CD4-positive, alpha-beta T cell treated with Interleukin-2 at 100 ng/mL for 4 hours (primary cell): ENCODE measurements at places on chromosomes 6 and 20.

DNA sequence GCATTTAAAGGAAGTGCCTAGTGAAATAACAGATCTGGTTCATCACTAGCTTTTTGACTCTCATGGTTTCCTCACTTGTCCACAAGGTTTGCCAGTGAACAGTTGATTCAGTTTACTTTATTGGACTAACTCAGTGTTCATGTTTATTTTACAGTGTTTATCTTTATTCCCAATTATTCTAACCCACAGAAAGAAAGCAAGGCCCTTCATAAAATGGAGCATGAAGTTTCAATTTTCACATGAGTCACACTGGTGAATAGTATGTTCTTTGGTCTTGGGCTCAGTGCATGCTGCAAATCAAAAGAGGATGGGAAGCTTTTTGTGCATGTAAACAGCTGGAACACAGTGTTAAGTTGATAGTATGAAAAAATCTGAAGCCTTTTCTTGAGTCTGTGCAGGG is 217.6 kb upstream of the HDDC2 start:
- no peak for DNase-seq

DNA sequence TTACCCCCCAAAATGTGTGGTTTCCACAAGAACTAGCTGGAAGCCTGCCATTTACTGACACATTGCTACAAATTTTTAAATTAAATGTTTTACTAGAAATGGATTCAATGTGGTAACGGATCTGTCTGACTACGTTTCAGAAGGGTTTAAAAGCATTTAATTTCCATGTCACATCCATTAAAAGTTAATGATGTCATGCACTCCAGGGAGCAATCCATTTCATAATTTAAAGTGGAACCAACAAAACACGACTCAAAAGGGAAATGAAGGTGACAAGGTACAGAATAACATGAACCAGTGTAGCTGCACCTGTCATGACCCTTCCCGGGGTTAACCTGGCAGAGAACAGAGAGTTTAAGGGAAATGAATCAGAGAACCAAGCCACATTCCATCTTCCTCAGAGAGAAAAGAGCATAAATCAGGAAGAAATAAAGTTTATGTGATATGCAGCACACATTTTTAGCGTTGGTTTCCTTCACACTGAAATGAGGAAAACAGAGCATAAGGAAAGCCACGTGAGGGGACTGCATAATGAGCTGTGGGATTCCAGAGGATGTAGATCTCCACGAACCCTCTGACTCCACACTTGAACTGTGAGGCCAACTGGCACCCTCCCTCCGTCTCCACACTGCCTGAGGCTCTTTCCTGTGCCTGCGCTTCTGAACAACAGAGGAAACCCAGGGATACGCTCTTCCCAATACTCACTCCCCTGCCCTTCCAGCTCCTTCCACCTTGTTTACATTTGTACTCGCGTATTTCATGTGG is 170.3 kb upstream of the AHI1 start:
- DNase-seq = no peak

- no peak for DNase-seq
Observed at GRCh38 chr20:22818636-22819035, 216.5 kb upstream of the SSTR4 start.

GRCh38 chr6:169233181-169233580 is 20.5 kb downstream of the THBS2 start:
- DNase-seq = no peak

- peak; percentile 31 for DNase-seq
Observed at GRCh38 chr6:26044140-26045064, 42.8 kb upstream of the HFE start.

- DNase-seq = no peak
Observed at GRCh38 chr20:3775457-3776108, 5.7 kb downstream of the SPEF1 start.

GRCh38 chr6:107704347-107705013 is 119.6 kb downstream of the SCML4 start:
- peak; percentile 52 for DNase-seq

DNA sequence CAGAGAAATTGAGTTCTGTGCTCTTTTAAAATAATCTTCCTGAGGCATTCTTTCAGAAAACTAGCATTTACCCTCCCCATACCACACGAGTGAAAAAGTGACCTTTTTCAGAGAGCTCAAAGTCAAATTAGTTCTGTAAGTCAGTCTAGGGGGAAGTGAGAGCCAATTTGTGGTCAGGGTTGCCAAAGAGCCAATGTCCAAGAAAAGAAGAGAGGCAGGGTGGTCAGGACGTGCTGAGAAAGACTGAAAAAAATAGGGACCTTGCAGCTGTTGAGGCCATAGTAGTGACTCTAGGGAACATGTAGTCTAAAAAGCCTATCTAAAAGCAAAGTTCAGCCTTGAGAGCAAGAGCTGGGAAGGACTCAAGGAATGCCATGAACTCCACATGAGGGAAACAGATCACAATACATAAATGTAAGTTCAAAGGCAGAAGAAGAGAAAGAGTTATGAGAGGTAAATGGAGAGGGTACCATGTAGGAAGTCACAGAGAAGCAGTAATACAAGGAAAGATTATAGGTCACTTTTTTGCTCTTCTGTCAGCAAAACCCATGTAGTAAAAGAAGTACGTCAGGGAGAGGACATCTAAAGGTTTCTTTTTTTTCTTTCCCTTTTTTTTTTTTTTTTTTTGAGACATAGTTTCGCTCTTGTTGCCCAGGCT is 565.1 kb upstream of the FLRT3 start:
- DNase-seq = no peak

GRCh38 chr6:104795363-104795762 is 64.4 kb downstream of the HACE1 start:
- no peak for DNase-seq

GRCh38 chr20:4780245-4780644 is 58.5 kb downstream of the PRND start:
- DNase-seq = peak; percentile 34

DNA sequence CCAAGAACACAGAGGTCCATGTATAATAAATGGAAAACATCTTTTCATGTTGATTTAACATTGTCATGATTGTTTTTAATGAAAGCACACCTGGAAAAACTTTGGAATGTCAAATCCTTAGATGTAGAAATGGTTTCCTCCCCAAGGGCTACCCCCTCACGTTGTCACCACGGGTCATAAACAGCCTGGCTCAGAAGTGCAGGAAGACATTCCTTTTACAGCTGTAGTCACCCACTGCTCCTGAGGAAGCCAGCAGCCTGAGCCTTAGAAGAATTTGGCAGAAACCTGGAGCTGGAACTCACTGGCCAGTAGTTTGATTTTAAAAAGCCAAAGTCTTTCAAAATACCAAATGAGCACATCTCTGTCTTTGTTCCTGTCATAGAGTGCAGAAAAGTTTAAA is 23.7 kb downstream of the ADGRF5 start:
- no peak for DNase-seq

DNA sequence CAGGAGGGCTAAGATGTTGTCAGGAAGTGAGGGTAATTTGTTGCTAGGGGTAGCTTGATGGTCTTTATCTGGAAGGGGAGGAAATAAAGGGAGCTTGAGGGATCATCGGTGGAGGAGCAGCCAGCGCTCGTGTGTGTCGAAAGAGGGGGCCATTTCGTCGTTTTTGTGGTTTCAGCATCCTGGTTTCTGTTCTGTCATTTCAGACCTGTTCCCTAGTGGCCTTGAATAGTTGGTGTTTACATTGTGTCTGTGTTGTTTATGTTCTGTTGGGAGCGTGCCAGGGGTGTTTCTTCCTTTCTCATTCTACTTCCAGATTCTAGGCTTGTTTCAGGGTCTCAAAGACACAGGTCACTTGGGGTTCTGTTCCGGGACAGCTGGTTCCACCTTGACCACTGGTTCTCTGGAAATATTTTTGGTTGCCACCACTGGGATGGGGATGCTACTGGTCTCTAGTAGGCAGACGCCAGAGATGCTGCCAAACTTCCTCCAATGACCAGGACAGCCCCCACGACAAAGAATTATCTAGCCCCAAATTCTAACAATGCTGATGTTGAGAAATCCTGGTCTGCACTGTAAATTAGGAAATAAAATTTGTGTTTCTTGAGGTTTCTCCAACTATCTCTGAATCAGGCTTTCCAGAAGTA is 113.9 kb upstream of the NAA20 start:
- DNase-seq = peak; percentile 26

DNA sequence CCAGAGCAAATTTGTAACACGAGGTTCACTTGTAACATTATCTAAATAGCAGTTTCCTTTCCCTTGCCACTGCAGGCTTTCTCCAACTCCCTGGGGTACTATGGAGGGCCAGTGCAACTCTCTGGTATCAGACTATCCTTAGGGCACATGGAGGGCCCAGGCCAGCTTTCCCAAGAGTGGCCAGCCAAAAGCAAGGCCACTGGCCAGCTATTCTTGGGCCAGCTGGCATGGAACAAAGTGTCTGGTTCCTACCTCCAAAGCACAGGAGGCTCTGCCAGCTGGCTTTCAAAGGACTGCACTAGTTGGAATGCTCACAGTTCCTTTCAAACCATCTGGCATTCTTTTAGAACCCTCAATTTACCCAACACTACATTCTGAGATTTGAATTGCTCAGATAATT is 8.7 kb downstream of the RNF24 start:
- DNase-seq = no peak

GRCh38 chr20:52270001-52270606 is 78.5 kb upstream of the ZFP64 start:
- DNase-seq = no peak

- no peak for DNase-seq
Observed at GRCh38 chr20:22524393-22525015, 59.9 kb downstream of the FOXA2 start.

DNA sequence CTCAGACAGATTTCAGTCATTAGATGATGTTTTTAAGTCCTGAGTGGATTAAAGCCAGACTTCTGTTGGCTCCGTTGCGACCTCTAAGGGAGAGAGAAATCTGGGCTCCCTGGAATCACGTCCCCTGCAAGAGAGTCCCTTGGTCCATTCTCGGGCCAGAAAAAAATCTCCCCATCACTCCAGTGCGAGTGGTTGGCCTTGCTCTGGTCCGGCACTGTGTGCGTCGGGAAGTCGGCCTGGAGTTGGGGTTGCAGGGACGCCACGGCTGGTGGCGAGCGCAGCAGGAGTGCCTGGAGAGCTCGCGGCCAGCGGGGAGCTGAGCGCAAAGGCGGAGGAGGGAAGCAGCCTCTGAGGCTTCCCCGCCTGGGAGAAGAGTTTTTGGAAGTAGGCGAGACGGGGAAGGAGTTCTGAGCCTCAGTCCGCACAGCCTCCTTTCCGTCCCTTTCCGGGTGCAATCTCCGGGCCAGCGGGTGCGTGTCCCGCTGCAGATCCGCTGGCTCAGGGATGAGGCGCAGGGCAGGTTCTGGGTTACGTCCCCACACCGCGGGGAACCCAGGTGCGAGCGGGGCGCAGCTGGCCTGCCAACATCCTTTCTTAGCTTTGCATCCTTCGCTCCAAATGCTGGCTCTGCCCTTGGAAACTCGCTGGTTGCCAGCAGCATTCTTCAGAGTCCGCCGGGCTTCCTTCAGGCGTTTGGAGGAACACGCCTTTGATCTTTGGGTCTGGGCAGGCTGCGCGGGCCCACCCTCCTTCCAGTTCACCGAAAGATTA is 6.8 kb downstream of the TCF21 start:
- no peak for DNase-seq

- no peak for DNase-seq
Observed at GRCh38 chr6:142008016-142008735, 124.5 kb upstream of the GJE1 start.

GRCh38 chr6:167240034-167240541 is 51.0 kb upstream of the UNC93A start:
- DNase-seq = no peak

DNA sequence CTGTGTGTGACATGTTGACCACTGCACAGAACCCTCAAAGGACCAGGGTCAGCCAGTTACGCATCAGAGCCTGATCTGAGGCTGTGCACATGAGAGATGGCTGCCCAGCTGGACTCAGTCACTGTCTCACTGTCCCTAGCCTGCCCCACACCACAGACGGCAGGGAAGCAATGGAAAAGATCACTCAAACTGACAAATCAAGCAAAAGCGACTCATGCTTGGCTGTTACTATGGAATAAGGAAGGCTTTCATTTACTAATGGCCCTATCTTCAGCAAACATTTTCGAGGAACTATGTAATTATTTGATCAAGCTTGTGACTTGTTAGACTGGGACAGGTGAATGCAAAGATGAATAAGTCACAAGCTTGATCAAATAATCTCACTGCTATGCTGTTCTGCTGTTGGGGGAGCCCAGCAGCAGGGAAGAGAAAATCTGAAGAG is 137.0 kb downstream of the SLC23A2 start:
- DNase-seq = no peak

DNA sequence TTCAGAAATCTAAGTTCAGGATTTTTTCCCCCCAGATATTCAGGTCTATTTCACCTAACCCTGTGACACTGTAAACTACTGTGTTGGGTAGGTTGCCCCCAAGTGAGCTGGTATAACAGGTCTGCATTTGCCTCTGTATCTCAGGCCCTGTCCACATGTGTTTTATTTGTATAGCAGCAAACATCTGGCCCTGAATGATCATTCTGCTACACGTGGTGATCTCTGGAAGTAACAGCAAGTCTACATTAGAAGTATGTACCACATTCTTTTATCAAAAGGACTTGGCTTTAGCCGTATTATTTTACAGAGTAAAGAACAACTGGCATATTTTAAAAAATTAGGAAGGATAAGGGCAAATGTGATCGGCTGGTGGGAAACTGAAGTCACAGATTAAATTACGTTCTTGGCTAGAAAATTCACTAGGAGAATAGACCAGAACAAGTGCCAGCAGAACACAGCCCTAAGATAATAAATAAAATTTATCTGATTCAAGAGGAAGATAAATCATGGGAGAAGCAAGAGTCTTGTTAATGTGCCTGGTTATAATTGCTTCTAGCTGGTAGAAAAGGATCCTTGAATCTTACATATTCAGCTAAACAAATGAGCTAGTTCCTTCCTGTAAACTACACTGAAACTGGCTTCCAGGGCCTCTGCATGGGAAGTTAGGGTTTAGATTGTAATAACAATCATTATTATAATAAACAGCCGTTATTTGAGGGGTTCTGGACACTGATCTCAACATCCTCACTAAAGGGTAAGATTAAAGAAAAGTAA is 192.1 kb downstream of the SAMD5 start:
- no peak for DNase-seq

DNA sequence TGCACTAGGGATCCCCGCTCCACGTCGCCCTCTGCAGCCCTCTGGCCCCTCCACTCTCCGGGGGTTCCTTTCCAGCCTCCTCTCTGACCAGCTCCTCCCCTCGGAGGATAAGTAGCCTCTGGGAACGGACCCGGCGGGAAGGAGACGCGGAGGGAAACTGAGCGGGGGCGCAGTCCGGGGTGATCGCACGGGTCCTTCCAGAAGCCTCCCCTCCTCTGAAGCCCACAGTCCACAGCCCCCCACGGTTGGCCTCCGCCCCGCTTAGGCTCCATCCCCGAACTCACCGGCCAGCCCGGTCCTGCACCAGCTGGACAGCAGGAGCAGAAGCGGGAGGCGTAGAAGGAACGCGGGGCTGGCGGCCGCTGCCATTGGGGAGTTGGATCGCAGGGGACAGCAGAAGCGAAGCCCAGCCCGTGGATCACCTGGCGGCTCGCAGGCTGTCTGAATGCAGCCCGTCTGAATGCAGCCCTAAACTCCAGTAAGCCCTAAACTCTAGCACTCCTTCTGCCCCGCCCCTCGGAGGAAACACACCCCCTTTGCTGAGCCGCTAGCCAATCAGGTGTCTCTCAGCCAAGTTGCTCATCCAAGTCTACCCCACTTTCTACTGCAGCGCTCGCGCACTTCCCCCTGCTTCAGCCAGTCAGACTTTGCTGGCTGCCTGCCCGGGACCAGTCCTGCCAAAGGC is at the start of gene RAET1G:
TSS of gene RAET1G (minus strand) at position 480 of the 685 bp plus-strand sequence. CDS start at position 369, 111 bp downstream.
- peak; percentile 85 for DNase-seq

GRCh38 chr6:67558985-67559384 is 1076.1 kb upstream of the ADGRB3 start:
- no peak for DNase-seq

GRCh38 chr6:117829594-117830319 is 77.3 kb upstream of the SLC35F1 start:
- DNase-seq = no peak

- no peak for DNase-seq
Observed at GRCh38 chr6:167129159-167129558, 6.3 kb downstream of the CCR6 start.
